ENCODE measurements at places on chromosomes 16 and 17. TPM values are rescaled to one million over a fixed set of nuclear protein-coding genes. Genes with fewer than 3 reads are reported as not detected.

RRN3 gene
- total RNA-seq = 67.0 TPM

C17orf107 gene
- not detected for total RNA-seq

WDR90 gene
- 28.9 TPM for total RNA-seq

RGS9 gene
- 0.66 TPM for total RNA-seq

NRN1L gene
- not detected for total RNA-seq

COQ7 gene
- total RNA-seq = 45.7 TPM

PPY gene
- not detected for total RNA-seq

MYH1 gene
- not detected for total RNA-seq

SHISA9 gene
- not detected for total RNA-seq

SPDYE4 gene
- not detected for total RNA-seq

KRT33A gene
- not detected for total RNA-seq

NDRG4 gene
- total RNA-seq = 1.6 TPM

C17orf67 gene
- total RNA-seq = 0.62 TPM

CAVIN1 gene
- 25.5 TPM for total RNA-seq

GLP2R gene
- 1.4 TPM for total RNA-seq

All from HepG2 (cell line).